ENCODE measurements at places on chromosomes 2 and 18.

DNA sequence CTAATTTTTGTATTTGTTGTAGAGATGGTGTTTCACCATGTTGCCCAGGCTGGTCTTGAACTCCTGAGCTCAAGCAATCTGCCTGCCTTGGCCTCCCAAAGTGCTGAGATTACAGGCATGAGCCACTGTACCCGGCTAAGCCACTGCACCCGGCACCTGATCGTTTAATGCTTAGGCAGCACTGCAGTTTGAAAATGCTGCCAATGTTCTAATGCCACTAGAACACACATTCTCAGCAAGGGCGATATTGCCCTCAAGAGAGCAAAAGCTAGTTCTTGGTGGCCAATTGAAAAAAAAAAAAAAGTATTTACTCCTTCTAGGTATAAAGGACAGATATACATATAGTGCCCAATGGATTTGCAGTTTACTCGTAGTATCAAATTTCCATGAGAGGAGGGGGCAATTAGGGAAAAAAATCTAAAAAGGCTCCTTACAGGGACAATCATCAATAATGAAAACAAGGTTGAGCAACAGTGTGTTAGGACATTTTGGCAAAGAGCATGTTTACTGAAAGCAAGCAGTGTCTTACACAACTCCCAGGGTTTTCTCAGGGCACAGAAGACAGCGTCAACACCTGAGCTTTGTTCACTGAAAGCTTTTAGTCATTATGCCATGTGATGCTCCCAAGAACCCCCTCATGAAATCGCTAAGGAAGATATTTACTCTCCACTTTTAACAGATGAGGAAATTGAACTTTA, 199.9 kb upstream of the PKDCC start:
- DNase-seq, result peak; percentile 68

DNA sequence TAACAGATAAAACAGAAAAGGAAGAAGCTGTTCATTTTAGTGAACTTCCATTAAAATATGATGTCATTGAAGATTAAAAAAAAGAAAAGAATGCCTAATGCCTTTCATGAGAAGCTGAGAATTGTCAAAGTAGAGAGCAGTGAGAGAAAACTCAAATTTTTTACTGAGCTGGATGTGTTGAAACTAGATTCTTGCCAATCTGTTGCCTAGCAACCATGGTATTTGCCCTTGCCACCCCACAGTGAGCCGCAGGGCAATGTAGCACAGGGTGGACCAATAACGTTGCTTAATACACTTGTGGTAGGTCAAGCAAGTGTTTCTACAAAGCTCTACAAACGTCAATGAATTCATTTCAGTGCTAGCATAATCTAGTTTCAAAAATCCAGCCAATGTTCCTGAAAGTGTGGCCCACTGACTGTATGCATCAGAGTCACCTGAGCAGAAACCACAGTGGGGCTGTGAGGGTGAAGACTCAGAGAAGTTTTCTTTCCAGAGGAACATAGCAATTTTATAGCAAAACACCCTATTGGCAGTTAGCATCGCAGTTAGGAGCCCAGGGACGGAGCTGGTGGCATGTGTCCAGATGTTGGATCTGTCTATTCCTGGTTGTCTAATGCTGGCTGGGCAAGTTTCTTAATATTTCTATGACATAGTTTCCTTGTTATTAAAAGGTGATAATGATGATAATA, 132.2 kb downstream of the DOCK10 start:
- peak; percentile 80 for DNase-seq

DNA sequence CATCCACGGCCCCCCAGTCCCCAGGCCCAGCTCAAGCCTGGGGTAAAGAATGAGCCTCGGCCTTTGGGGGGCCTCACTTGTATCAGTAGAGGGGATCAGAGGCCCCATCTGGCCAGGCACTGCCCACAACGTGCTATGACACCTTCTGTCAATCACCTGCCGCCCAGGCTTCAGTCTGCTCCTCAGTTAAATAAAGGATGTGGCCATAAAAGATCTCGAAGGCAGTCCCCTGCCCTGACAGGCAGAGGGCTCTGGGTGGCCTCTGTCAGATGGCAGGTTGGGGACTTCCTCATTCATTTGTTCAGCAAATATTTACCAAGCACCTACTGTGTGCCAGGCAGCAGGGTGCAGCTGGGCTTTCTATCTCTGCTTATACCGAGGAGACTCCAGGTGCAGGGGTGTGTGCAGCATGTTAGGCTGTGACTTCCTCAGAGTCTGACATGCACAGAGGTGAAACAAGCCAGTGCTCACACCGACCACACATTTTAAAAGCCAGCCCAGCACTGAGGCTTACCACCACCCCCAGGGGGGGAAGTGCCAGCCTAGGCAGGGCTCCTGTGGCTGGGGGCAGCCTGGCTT, 166.4 kb downstream of the GALNT1 start:
- no peak for DNase-seq

- DNase-seq, result no peak
Observed at GRCh38 chr2:119782308-119783027, 22.7 kb downstream of the PTPN4 start.

GRCh38 chr2:128738446-128739110, 419.9 kb upstream of the HS6ST1 start:
- DNase-seq, result no peak

DNA sequence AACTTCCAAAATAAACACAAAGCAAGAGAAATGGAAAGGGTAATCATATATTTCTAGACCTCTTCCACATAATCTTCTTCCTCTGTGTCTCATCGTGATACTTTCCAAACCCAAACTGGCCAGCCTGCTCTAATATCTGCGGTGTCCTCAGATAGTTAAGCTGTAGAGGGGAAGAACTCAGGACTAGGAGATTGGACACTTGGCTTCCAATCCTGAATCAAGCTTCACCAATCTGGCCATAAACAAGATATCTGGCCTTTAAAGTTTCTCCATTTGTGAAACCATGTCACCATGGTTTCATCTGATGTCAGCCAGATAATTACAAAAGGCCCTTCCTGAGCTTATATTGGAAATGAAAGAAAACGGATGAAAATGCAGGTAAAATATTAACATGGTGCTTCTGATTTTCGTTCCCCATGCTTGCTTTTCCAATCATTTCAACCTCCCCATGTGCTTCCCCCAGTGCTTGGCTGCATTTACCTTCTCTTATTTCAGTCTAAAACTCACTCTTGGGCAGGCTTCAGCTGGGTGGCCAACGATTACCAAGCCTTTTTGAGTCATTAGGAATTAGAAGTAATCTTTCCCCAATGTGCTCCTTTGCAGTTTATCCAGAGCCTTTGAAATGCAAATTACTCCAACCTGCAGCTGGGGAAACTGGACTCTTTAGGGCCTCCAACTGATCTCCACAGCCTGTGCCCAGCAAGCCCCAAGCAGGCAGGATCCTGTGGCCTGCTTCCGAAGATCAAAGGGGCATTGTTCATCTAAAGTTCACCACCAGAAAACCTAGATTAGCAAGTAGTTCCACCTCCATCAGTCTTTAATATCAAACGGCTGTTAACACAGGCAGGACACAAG, 44.5 kb upstream of the MYCN start:
- no peak for DNase-seq

- no peak for DNase-seq
Observed at GRCh38 chr18:24968238-24968775, 383.7 kb downstream of the ZNF521 start.

DNA sequence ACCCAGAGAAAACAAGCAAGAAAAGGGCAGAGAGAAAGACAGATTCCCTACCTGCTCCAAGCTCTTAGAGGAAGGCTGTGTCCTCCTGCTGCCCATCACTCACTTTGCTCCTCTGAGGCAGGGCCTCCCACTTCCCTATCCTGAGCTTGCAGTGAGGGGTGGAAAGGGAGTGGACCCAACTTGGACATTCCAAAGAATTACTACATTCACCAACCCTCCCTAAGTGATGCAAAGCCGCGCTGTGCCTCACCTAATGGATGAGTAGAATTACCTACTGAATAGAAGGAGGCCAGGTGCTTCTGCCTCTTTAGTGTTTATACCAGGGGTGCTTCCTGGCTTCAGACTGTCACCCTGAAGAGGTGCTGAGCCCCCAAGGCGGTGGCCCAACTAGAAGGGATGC, 5.6 kb upstream of the OSR1 start:
- DNase-seq, result no peak

DNA sequence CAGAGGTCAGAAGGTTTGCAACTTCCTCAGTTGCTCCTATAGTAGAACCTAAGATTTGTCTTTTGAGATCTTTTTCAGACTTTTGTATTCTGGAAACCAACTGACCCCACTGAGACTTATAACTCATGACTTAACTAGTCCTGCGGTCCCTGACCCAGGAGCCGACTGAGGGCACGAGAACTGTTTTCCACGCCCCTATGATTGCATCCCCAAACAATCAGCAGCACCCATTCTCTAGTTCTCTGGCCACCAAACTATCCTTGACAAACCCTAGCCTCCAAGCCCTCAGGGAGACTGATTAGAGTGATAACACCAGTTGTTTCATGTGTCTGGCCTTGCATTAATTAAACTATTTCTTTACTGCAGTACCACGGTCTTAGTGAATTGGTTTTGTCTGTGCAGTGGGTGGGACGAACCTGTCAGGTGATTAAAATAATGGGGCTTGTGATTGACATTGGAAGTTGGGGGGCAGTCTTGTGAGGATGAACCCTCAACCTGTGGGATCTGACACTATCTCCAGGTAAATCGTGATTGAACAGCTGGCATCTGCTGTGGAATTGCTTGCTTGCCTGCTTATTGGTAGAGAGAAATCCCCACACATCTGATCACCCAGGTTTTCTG, 95.7 kb downstream of the B3GNT2 start:
- no peak for DNase-seq

- DNase-seq, result no peak
Observed at GRCh38 chr2:62197925-62198633, 2.2 kb downstream of the B3GNT2 start.

GRCh38 chr2:232318169-232318855, 60.2 kb upstream of the ALPP start:
- DNase-seq, result no peak

GRCh38 chr18:79117385-79117784, 48.2 kb downstream of the ATP9B start:
- no peak for DNase-seq

GRCh38 chr2:3389193-3389592, 9.7 kb downstream of the TRAPPC12 start:
- no peak for DNase-seq

DNA sequence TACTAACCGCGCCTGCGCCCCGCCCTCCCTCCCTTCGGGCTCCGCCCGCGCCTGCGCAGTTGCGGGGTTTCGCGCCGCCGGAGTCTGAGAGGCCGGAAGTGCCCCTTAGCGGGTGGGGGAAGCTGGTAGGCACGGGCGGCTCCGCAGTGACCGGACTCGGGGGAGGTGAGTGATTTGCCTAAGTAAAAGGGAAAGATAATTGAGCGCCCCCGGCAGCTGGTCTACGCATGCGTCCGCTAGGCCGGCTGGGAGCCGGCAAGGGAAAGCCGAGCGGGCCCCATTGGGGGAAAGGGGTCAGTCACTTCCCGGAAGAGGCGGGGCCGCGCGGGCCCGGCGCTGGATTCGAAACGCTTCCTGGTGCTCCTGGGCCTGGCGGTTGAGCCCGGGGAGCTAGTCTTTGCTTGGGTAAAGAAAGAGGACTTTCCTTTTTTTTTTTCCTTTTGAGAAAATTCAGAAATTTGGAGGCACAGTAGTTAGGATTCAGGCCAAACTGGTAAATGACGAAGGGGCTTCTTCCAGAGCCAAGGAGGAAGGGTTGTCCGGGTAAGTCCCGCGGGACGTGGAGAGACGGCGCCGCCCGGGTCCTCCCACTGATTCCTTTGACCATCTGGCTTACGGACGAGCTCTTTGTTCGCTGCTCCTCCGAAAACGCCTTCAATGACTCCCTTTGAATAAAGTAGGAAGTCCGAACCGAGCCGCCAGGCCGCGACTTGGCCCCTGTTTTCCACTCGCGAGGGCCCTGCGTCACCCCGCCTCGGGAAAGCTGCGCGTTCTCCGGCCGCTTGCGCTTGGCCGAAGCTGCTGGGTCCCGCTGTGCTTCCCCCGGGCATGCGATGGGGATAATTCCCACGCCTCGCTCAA, at the start of the genes GEN1 and SMC6:
GEN1 (plus strand) TSS at position 336 of the 861 bp plus-strand sequence. CDS start 5,806 bp downstream, outside the sequence.
SMC6 (minus strand) TSS at position 8 of the 861 bp plus-strand sequence. CDS start 7,864 bp downstream, outside the sequence.
- peak; percentile 33 for DNase-seq

DNA sequence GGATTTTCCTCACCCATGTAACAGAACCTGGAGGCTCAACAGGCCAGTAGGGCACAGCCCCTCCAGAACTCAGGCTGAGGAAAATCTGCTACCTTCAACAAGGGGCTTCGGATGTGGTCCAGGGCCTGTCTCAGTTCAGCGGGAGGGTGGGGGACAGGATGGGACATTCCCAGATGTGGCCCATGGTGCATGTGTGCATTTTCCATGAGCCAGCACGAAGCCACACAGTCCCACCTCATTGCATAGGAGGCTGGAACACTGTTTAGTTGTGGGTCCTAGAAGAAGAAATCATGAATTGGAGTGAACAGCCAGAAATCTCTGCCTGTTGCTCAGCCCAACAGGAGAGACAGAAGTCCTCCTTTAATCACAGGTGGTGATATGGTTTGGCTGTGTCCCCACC, 469.6 kb upstream of the MYT1L start:
- DNase-seq, result no peak

GRCh38 chr2:33177627-33178026, 230.9 kb downstream of the LTBP1 start:
- DNase-seq, result no peak

- no peak for DNase-seq
Observed at GRCh38 chr2:128787616-128788015, 468.9 kb upstream of the HS6ST1 start.

GRCh38 chr2:32787207-32787606, 159.4 kb downstream of the TTC27 start:
- no peak for DNase-seq

DNA sequence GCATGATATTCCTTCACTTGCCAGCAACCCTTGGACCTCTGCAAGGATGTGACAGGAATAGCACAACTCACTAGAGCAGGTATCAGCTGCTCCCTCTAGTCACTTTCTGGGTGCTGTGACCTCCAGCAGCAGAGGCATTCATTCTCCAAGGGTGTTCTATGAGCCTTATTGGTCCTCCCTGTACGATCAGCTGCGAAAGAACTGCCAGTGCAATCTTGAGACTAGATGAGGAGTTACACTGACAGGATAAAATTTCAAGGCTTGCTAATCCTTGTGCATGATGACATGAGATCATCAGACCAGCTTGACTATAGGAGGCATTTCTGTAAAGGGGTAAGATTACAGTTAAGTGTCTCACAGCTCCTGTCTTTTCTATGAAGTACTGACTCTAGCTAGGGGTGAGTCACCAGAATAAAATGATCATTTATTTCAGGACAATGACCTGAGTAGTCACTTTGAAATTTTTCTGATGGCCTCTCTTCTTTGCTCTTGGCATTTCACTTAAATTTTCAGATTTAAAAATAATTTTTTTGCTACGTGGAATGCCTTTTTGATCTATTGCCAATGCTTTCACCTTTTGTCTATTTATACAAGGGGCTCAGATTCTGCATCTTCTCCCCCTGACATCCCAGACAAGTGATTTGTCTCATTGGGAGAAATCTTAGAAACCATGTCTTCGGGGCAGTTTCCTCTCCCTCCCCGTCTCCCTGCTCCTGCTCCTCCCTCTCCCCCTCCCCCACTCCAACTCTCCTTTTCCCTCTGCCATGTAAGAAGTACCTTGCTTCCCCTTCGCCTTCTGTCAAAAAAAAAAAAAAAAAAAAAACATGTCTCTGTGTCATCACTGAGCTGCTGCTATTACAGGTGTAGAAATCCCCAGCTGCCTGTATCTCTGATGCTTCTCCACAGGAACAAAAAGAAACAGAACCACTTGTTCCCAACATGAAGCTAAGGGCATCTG, 49.2 kb upstream of the FRZB start:
- DNase-seq, result no peak

GRCh38 chr18:42614619-42615293, 500.7 kb downstream of the RIT2 start:
- no peak for DNase-seq

- no peak for DNase-seq
Observed at GRCh38 chr2:10546975-10547391, 98.9 kb upstream of the ODC1 start.
